ENCODE measurements at places on chromosomes 7 and 10. TPM values are rescaled to one million over a fixed set of nuclear protein-coding genes. Genes with fewer than 3 reads are reported as not detected.

ELFN1 gene
- total RNA-seq = 6.7 TPM

ZNF804B gene
- not detected for total RNA-seq

NRBF2 gene
- 14.9 TPM for total RNA-seq

OR6B1 gene
- not detected for total RNA-seq

COL1A2 gene
- total RNA-seq = 59.1 TPM

ANKIB1 gene
- 27.4 TPM for total RNA-seq

AFAP1L2 gene
- 86.6 TPM for total RNA-seq

PAPSS2 gene
- total RNA-seq = 17.7 TPM

SFRP4 gene
- 17.4 TPM for total RNA-seq

KDM7A gene
- total RNA-seq = 4.1 TPM

COBL gene
- total RNA-seq = under 0.01 TPM

PAXIP1 gene
- 11.2 TPM for total RNA-seq

KCNMA1 gene
- 86.2 TPM for total RNA-seq

RBP3 gene
- not detected for total RNA-seq

ACADSB gene
- total RNA-seq = 32.2 TPM

TMEM236 gene
- total RNA-seq = not detected

DENND2A gene
- total RNA-seq = 50.7 TPM

OPN4 gene
- total RNA-seq = not detected

CCDC146 gene
- 26.2 TPM for total RNA-seq

PDIA4 gene
- 34.6 TPM for total RNA-seq

ZNF365 gene
- total RNA-seq = not detected

C10orf53 gene
- total RNA-seq = not detected

MNX1 gene
- 0.28 TPM for total RNA-seq

EGFR gene
- 73.6 TPM for total RNA-seq

PAX2 gene
- 0.64 TPM for total RNA-seq

CDC123 gene
- 24.6 TPM for total RNA-seq

SERPINE1 gene
- total RNA-seq = 1.8 TPM

ZNF117 gene
- 12.8 TPM for total RNA-seq

CYP3A7 gene
- total RNA-seq = not detected

UTF1 gene
- not detected for total RNA-seq

ATP6V1F gene
- total RNA-seq = 35.9 TPM

PDGFA gene
- 20.9 TPM for total RNA-seq

SLC26A5 gene
- total RNA-seq = not detected

CLDN15 gene
- 24.8 TPM for total RNA-seq

Measured in uterus (tissue), 4 donors.